ENCODE measurements at places on chromosomes 5 and 9.

DNA sequence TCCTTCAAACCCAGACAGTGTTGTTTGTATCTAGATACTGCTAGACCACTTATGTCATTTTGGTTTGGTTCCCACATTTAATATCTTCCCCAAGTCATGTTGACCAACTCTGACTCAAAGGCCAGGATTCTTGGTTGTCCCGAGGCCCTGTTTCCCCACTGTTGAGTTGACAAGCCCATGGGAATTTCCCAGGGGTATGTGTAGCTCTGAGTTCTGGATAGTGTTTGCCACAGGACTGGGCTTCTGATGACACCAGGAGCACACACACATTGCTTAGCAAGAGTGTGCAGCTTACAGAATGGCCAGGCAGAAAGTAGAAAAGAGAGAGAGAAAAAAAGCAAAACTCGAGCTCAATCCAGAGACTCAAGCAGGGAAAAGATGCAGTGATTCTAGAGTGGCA lies 214.4 kb downstream of the NXNL2 start:
- DNase-seq = no peak

GRCh38 chr5:7852542-7852941 lies 1.6 kb upstream of the CFAP90 start:
- no peak for DNase-seq

DNA sequence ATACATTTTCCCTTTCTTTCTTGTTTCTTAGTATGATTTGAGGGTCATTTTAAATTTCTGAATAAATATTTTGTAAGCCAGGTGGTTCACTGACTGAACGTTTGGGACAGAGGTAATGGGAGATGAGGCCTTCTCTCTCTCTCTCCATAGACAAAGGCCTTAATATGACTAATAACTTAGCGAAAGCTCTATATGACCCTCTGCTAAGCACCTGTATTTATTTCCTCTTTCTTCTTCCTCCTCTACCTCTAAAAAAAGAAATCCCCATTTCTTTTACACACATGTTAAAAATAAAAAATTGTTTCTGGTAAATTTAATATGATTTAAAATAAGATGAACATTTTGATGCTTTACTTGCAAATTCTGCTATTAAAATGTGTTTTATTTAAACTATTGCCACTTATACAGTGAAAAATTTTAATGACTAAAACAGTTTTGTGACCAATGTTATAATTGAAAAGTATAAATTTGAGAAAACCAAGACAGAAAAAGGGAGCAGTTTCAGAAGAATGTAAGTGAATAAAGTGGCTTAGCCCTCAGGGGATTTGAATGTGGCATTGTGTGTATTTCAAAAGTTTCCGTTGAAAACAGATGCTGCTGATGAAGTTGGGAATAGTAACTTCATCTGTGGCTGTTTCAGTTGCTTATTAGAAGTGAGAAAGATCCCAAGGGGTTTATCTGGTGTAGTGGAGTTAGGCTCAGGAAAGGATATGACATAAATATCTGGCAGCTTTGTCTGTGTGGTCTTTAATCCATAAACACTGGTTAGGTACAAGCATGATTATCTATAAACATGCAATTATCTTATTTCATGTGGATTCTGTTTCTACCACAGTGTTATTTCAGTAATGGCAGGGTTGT lies 128.6 kb upstream of the GRHPR start:
- peak; percentile 23 for DNase-seq

DNA sequence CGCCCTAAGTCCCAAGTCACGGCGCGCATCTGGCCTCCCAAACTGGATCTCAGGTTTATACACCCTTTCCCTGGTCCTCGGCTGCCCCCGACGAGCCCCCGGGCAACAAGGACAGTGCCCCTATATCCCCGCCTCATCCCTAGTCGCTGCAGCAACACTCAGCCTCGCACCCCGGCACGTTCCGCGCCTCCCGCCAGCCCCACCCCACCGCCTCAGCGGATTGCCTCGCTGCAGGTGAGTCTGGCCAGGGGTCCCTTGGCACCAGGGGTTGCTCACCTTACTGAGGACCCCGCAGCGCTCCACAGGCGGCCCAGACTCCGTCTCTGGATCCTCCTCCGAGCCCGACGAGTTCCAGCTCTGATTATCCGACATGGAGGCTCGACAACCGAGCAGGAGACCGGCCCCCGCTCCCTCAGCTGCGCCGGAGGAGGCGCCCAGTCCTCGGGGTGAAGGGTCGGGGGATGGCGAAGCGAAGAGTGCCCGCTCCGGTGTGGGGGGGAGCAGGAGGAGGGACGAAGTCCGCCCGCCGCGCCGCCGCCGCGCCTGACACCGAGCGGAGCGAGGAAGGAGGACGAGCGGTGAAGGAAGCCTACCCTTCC lies 494 bp downstream of the CERT1 start:
- peak; percentile 27 for DNase-seq

DNA sequence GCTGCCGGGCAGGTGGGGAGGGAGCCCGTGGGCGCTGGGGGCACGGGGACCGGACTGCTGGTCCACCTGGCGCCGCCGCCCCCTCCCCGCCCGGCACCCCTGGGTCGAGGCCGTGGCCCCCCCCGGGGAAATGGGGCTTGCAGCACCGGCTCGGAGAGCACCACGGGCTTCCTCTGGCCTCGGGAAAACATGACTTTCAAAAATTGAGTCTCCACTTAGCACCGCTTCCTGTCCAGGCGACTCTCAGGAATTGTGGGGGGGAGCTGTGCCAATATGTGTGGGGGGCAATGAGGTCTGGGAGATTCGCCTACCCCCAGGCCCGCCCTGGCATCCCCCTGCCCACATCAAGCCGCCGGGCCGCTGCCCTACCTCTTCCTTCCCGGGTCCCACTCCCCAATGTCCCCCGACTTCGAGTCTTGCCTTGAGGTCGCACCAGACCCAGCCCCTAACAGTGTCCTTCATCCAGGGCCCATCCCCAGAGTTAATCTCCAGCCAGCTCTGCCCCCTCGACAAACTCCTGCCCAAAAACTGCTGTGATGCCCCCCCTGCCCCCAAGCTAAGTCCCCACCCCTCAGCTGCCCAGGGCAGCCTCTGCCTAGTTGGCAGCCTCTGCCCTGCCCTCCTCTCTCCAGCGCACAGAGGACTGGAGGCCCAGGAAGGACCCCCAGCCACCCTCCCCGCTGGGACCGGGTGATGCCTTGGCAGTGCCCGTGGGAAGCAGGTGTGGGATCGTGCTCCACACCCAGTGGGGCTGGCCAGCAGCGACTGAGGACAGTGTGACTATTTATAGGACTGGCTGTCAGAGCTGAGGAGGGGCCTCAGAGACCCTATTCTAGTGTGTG lies 3.9 kb downstream of the EGFL7 start:
- no peak for DNase-seq

- DNase-seq = no peak
Observed at GRCh38 chr5:135995976-135996375, 32.8 kb upstream of the TGFBI start.

- DNase-seq = no peak
Observed at GRCh38 chr5:137114529-137114928, 384.6 kb downstream of the SPOCK1 start.

GRCh38 chr9:129436751-129437625 lies 183.9 kb downstream of the C9orf50 start:
- no peak for DNase-seq

- DNase-seq = no peak
Observed at GRCh38 chr5:138686668-138687067, 66.6 kb upstream of the CTNNA1 start.

- no peak for DNase-seq
Observed at GRCh38 chr9:96392263-96392662, 8.8 kb upstream of the SLC35D2 start.

- DNase-seq = no peak
Observed at GRCh38 chr5:103866169-103866568, 303.6 kb upstream of the NUDT12 start.

GRCh38 chr5:35938568-35939227 lies at the start of gene CAPSL:
TSS of gene CAPSL (minus strand) at chr5:35938622. CDS start at chr5:35921120, 17,502 bp downstream.
- no peak for DNase-seq

GRCh38 chr5:66442951-66443445 lies 153.2 kb upstream of the MAST4 start:
- DNase-seq = no peak

DNA sequence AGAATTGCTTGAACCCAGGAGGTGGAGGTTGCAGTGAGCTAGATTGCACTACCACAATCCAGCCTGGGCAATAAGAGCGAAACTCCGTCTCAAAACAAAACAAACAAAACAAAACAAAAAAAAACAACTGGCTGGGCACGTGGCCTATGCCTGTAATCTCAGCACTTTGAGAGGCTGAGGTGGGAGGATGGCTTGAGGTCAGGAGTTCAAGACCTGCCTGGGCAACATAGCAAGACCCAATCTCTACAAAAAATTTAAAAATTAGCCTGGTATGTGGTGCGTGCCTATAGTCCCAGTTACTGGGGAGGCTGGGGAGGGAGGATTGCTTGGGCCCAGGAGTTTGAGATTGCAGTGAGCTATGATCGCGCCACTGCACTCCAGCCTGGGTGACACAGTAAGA lies 23.3 kb upstream of the WDR5 start:
- DNase-seq = no peak

- DNase-seq = no peak
Observed at GRCh38 chr9:94611638-94612068, 18.0 kb upstream of the FBP2 start.

GRCh38 chr5:14374100-14374499 lies 207.5 kb upstream of the OTULINL start:
- DNase-seq = no peak

DNA sequence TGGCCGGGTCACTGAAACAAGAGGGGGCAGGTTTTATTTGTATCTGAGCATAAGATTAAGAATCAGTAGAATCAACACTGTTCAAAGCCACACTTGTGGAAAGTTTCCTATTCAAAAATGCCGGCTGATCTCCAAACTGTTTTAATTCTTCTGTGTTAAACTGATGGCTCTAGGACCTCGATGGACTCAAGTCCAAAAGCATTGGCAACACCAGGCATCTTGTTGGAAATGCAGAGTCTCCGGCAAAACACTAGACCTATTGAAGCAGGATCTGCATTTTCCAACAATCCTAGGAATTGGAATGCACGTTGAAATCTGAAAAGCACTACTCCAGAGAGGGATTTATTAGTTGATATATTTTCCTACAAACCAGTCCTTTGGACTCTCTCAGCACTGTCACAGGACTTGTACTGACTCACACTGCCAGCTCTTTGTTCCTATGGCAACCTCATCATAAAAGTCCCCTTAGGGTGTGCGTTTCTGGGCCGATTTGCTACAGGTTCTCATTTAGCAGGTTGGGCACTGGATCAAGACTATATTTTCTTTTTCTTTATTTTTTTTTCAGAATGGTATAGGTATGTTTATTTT lies 48.1 kb upstream of the PCA3 start:
- no peak for DNase-seq

DNA sequence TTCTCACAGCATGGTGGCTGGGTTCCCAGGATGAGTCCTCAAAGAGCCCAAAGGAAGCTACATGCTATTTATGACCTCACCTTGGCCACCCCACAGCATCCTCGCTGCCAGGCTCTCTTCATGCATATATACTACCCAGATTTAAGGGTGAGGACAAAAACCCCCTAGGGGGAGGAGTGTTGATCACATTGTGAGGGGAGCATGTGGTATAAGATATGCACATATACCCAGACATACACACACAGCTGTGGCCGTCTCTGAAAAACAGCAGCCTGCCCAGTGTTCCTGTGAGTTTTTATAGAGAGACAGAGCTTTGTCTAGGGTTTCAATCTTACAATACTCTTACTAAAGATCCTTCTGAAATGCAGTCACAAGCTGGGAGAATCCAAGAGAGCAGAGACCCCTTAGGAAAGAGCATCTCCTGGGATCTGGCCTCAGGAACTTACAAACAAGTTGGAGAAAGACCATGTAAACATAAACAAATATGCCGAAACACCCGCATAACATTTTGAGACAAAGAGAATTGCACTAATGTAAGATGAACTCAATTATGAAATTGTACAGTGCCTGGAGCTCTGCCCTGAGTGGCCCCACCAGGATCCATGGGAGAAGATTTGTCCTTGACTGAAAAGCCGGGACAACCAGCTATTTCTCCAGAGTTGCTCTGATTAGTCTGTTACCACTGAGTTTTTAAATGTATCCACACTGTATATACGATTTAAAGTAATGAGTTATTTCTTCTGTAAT lies 146.4 kb downstream of the GADD45G start:
- DNase-seq = no peak

- no peak for DNase-seq
Observed at GRCh38 chr5:10542055-10542550, 21.8 kb upstream of the ANKRD33B start.

- DNase-seq = no peak
Observed at GRCh38 chr9:95082401-95083084, 235.0 kb downstream of the FANCC start.

GRCh38 chr5:134594336-134594735 lies 38.3 kb downstream of the SAR1B start:
- DNase-seq = no peak

DNA sequence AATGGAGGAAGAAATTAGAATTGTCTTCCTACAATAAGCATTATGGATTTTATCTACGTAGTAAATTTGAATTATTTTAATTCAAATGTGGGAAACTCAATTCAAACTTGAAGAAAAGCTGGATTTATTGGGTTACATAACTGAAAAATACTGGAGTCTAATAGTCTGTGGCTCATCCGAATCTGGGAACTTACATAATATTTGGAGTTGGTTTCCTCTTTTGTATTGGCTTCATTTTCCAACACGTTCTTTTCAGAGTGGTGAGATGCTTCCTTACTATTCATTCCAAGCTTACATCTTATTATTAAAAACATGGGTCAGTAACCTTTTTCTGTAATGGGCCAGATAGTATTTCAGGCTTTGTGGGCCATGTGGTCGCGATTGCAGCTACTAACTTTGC lies 164.8 kb downstream of the ARHGAP26 start:
- no peak for DNase-seq

DNA sequence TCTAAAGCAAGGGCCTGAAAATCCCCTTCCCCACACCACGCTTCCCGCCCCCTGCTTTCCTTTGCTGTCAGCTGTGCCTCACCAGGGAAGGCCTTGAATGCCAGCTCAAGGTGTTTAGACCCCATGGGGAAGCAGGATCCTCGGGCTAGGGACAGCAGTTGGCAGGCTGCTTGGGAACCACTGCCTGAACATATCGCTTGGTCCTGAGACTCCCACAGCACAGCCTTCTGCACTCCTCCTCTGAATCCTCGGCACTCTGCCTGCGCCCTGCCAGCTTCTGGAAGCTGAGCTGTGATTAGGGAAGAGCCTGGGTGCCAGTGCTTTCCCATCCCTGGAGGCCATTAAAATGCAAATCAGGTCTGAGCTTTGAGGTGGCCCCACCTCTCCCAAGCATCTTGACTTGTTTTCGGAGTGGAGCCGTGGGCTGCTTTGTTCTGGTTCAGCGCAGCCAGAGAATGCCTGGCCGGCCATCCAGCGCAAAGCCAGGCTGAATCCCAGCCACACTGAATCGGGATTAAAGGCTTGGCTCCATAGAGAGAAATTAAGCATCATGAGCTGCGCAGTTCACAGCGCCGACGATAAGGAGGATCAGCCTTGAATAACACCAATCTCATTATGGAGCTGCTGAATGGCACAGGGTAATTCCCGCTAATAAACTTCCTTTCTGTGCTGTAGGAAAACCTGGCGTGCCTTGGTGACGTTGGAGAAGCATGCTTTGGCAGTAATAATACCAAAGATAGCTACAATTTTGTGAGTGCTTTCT lies 40.0 kb downstream of the AMBP start:
- DNase-seq = no peak

DNA sequence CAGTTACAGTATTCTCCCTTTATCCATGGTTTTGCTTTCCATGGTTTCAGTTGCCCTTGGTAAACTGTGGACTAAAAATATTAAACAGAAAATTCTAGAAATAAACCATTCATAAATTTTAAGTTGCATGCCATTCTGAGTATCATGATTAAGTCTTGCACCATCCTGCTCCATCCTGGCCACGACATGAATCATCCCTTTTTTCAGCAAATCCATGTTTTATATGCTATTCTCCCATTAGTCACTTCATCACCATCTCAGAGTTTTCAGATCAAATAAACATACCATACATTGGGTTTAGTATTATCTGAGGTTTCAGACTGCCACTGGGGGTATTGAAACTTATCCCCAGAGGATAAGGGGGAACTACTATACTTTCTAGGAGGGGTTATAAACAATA lies 234.4 kb upstream of the ATP10B start:
- no peak for DNase-seq
